ENCODE measurements at places on chromosomes 2 and 18.

GRCh38 chr2:164046040-164046439 lies 310.2 kb upstream of the FIGN start:
- no peak for DNase-seq

DNA sequence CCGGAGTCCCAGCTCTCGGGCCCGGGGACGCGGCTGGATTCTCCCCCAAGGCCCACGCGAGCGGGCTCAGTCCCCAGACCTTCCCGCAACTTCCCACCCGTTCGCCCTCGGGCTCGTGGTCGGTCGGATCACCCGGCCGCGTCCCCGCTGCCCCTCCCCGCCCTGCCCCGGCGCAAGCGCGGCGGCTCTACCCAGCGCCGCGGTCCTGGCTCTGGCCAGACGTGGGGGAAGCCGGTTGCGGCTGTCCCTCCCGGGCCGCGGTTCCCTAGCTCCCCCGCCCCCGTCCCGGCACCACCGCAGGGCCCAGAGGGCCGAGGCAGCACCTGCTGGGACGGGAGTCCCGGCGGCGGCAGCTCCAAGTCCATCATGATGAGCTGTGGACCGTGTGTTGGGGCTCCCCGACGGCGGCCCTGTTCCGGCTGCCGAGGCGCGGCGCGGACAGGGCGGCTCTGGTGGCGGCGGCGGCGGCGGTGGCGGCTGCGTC lies 276 bp downstream of the NFE2L2 start:
- DNase-seq, result no peak

GRCh38 chr2:205796805-205797313 lies 114.6 kb downstream of the NRP2 start:
- DNase-seq, result no peak

- DNase-seq, result no peak
Observed at GRCh38 chr18:63187791-63188460, 131.6 kb downstream of the BCL2 start.

GRCh38 chr2:8190279-8190678 lies 491.6 kb upstream of the ID2 start:
- DNase-seq, result no peak

GRCh38 chr2:63064197-63064596 lies 13.6 kb downstream of the OTX1 start:
- DNase-seq, result no peak

- DNase-seq, result no peak
Observed at GRCh38 chr2:237074211-237074993, 11.3 kb upstream of the COPS8 start.

DNA sequence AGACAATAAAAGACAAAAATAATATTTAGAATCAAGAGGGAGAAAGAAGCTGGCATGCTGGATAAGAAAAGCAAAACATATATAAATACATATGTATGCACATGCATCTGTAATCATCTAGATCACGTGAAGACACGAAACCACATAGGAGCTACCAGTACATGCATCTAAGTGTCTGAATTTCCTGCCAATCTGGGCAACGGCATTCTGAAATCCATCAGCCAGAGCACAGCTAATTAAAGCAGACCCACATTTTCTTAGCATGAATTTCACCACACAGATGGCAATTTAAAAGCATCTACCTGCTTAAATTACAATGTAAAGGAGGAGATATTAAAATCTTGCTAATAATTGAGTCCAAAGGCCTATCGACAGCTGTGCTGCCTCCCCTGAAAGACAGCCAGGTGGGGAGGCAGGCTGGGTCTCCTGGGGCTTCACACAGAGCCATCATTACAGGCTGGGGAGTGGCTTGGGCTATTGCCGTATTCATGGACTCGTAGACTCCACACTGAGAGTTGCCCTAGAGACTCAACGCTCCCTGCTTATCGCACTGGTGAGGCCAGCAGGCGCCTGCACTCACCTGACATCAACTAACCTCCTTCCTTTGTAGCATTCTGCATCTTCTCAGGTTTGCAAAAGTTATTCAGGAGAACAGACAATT lies 272.5 kb upstream of the PXDN start:
- no peak for DNase-seq

GRCh38 chr2:174787487-174788205 lies 23.4 kb upstream of the CHRNA1 start:
- no peak for DNase-seq

DNA sequence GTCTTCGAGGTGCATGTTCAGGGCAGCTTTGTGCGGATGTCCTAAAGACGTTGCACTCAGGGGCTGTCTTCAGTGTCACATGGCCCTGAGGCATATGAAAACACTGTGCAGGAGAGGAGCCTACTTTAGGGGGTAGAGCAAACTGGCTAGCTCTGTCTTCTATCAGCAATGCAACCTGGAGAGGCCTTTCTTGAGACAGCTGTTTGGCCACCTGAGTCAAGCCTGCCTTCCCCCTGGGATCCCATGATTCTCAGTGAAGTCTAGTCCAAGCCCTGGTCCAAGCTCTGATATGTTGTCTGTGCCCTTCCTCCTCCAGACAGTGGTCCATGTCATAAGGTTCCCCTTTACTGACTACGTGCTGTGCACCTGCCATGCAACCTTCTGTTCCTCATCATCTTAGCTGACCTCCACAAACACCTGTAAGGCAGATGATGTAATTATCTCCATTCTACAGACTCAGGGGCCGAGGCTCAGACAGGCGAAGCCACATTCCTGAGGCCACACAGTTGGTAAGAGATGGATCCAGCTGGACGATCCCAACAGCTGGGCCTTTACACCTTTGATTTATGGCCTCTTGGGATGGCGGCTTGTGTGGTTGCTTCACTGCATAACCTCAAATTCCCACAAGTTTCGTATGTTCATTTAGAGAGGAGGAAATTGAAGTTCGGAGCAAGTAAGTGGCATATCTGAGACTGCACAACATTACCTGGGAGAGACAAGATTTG lies 109.9 kb downstream of the COPS8 start:
- DNase-seq, result no peak

- no peak for DNase-seq
Observed at GRCh38 chr2:22557406-22557805, 827.6 kb upstream of the KLHL29 start.

DNA sequence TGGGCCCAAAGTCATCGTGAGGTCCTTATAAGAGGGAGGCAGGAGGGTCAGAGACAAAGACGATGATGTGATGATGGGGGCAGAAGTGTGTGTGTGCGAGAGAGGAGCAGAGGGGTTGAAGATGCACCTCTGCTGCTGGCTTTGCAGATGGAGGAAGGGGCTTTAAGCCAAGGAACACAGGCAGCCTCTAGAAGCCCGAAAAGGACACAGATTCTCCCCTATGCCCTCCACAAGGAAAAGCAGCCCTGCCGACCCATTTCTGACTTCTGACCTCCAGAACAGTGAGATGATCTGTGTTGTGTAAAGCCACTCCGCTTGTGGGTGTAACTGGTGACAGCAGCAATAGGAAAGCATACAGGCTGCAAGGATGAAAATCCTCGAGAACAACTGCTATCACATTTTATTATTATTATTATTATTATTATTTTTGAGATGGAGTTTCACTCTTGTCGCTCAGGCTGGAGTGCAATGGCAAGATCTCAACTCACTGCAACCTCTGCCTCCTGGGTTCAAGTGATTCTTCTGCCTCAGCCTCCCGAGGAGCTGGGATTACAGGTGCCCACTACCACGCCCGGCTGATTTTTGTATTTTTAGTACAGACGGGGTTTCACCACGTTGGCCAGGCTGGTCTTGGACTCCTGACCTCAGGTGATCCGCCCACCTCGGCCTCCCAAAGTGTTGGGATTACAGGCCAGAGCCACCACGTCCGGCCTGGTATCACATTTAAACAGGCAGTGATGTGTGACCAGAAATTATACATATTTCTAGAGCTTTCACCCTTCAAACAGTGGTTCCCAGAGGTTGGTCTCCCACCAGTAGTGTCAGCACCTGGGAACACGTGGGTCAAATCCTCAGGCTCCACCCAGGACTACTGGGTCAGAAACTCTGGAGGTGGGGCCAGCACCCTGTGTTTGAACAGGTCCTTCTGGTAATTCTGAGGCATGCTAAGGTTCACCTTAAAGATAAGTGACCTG lies 170.5 kb downstream of the TGIF1 start:
- no peak for DNase-seq

GRCh38 chr18:36191286-36191685 lies 4.0 kb downstream of the MOCOS start:
- DNase-seq, result no peak

GRCh38 chr2:78992807-78993517 lies 32.5 kb upstream of the REG3G start:
- DNase-seq, result no peak

- DNase-seq, result no peak
Observed at GRCh38 chr2:7419814-7420311, 502.7 kb downstream of the RNF144A start.

GRCh38 chr2:137183206-137183898 lies 418.0 kb downstream of the THSD7B start:
- DNase-seq, result no peak

DNA sequence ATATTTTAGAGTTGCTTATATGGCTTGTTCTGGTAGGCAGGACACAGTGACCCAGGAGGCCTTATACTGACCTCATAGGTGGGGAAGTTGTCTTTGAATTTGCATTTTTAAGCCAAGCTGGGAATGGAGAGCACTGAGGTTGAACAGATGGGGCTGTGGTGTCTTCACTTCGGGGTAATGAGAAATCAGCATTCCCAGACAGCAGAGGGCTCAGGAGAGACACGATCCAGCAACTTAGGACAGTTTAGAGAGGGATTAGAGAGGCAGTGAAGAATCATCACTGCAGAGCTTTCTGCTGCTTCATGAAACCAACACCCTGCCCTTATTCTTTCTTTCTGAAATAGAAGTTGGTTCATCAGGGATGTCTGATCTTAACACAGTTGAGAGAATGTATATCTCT lies 202.4 kb downstream of the TDRD15 start:
- DNase-seq, result no peak

DNA sequence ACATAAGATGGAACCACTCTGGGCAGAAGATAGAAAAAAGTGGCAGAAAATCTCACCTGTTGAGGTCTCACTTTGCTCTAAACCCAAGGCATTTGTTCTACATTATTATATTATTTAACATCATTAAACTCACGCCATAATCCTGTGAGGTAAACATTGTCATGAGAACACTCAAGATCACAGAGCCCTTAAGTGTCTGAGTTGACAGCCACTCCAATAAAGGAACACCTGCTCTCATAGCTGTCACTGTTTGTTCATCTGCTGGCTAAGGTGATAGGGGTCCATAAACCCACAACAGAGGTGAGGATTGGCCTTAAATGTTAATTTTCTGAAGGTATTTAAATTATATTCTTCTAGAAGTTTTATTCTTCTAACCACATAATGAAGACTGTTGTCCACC lies 439.7 kb downstream of the RIT2 start:
- peak; percentile 94 for DNase-seq

- no peak for DNase-seq
Observed at GRCh38 chr18:24019641-24020331, 5.2 kb downstream of the TTC39C start.

DNA sequence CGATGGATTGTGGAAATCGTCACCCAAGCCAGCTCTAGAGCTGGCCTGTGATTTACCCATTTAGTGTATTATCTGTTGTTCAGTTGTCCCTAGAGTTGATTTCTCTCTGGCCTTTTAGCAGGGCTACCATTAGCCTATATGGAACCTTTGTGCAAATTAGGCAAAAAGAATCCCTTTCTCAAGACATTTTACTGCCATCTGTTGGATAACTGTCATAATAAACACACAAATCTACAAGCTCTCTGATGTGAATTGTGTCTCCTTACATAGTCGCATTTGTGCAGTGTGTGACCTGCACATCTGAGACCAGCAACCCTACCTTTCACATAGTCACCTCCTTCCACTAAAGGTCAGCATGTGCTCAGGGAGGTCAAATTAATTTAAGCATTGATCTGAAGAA lies 34.0 kb downstream of the LOXHD1 start:
- DNase-seq, result peak; percentile 18

GRCh38 chr18:34562252-34562870 lies 147.7 kb upstream of the DTNA start:
- no peak for DNase-seq

DNA sequence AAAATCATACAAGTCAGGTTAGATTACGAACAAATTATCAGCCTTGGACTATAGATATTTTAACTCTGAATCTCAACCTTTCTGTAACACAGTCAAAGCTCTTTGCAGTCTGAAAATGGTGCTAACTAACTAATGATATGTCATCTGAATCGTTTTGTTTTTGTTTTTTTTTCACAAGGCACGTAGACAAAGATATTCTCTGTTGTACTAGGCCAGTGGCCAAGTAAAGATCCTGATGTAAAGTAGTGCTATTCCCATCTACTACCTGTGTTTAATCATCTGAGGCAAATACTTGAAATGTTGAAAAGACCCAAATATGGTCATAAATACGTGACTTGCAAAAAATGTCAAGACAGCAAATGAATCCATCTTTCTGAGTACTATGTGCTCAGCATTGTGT lies 65.7 kb downstream of the REL start:
- no peak for DNase-seq

- no peak for DNase-seq
Observed at GRCh38 chr18:76967721-76968472, 145.5 kb downstream of the ZNF236 start.

DNA sequence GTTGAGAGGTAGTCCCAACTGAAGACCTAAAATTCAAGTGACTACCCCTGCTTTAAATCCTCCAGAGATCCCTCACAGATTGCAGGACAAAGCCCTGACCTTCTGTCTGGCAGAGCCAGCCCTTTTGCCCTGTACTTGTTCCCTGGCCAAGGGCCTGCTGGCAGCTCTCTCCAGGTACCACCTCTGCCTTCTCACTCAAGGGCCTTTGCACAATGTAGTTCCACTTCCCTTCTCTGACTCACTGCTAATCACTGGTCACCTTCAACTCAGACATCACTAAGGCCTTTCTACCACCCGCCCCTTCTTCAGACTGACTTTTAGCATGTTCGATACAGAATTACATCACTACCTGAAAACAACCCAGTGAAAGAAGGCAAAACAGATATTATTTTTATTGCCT lies 411.0 kb downstream of the TMEM182 start:
- DNase-seq, result no peak

- no peak for DNase-seq
Observed at GRCh38 chr18:7937268-7937667, 370.2 kb downstream of the PTPRM start.

- peak; percentile 36 for DNase-seq
Observed at GRCh38 chr2:197090742-197091367, 164.3 kb upstream of the PGAP1 start.

DNA sequence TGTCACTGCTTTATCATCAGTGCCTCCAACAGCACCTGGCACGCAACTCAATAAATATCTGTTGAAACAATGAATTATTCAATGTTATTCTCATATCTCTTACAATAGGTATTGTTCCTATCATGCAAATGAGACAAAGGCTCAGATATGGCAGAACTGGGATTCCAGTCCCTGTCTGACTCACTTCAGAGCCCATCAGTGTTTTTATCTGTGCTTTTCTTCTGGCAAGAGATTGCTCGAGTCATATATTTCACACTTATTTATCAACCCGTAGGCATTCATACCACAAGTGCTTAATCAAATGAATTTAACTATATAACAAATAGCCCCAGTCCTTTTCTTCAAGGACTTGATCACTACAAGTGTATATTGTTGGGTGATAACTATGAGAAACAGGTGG lies 76.4 kb upstream of the TSPYL6 start:
- DNase-seq, result no peak

- no peak for DNase-seq
Observed at GRCh38 chr2:84472856-84473565, 13.9 kb upstream of the SUCLG1 start.

All from DMS153 (cell line).